ENCODE measurements at places on chromosomes 12 and 14.
A peak's percentile ranks its signal among the peaks of the same experiment; 100 is the strongest.

DNA sequence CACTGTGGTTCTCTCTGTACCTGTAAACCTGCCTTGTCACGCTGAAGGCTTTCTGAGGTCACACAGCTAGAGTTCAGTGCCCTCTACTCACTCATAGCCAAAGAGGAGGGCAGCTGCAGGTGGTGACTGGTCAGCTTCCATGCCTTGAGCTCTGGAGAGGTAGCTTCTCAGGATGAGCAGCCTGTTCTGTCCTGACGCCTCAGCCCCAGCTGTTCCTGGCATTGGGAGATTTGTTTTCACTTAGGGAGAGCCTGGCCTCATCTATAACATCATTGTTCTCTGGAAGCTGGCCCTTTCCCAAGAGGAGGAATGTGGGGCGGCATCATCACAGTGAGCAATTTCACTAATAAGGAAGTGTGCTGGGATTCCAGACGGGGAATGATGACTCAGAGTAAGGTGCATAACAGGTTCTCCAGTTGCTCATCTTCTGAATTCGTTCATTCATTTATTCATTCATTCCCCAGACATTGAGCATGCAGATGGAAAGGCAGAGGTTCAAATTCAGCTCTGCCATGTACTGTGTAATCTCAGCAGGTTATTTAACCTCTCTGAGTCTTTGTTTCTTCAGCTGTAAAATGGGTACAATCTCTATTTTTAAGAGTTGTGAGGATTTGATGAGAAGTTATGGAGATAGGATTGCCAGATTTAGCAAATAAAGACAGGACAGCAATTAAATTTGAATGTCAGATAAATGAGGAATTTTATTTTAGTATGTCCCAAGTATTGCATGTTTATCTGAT, 255.8 kb upstream of the CRY1 start:
- peak; percentile 98 for DNase-seq

DNA sequence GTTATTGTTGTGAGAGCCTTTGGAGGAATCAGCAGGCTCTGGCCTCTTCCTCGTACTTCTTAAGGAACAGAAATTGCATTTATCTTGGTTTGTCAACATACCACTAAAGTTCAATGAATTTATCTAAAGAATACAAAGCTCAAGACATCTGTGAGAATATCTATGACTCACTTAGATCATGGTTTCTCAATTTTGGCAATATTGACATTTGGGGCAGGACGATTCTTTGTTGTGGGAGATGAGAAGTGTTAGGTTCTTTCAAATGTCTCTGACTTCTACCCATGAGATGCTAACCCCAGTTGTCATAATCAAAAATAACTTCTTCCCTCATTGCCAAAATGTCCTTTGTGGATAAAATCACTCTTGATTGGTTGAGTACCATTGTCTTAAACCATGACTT, 1190.3 kb downstream of the GALC start:
- no peak for DNase-seq

DNA sequence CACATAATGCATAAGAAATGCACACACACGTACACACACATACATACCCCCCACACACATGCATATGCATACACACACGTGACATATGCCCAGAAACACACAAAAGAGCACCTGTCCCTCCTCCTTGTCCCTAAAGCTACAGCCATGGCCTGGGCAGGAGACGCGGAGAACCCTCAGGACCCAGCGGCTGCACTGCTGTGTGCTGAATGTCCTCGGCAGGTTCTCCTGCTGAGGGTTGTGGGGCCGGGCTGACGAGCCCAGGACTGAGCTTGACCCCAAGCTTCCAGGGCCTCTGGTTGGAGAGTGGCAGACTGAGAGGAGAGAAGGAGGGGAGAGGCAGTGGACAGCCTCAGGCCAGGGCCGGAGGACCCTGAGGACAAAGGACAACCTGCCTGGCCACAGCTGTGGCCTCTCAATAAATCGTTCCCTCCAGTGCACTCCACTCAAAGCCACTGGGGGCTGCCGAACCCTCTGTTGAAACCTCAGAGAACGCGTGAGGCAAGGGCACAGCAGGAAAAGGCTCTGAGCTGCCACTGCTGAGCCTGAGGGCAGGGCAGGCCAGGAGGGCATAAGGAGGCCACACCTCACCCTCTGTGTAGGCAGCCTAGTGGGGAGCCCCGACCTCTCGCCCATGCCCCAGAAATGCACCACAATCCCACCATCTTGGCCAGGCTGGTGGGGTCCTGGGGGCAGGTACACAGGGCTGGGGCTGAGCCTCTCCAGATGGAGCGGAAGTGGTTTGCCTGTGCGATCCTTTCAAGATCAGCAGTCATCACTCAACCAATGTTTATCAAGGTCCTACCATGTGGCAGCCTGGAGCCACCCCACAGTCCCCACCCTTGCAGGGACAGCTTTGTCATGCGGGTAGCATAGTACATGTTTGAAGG, 3.1 kb downstream of the CACNA2D4 start:
- DNase-seq = no peak

- peak; percentile 56 for DNase-seq
Observed at GRCh38 chr12:14950982-14951746, 10.2 kb downstream of the ARHGDIB start.

DNA sequence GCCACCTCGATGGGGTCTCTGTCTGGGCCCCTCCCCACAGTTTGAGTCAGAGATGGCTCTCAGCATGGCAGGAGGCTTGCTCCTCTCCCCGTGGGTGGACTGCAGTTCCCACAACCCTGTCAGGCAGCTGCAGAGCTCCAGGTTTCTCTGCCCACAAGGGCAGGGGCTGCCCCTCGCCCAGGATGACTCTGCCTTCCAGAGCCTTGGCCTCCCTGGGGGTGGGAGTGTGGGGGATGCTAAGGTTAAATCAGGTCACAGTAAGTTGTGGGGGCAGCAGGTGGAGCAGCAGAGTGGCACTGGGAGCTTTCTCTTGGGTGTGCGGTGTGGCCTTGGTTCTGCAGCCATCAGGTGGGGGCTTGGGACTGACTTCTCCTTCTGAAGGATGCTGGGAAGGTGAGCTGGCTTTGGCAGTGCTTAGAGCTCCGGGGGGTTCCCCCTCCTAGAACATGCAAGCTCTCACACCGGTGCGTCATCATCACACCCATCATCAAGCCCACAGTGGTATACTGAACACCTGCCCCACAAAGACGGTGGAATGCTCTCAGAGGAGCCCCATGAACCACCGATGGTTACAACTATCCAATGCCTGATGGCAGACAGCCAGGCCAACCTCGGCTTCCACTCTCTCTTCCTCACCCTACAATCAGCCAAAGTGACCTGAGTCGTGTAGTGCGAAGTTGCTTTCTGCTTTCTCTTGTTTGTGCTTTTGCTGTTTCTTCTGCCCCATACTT, 39.7 kb downstream of the ERH start:
- no peak for DNase-seq

DNA sequence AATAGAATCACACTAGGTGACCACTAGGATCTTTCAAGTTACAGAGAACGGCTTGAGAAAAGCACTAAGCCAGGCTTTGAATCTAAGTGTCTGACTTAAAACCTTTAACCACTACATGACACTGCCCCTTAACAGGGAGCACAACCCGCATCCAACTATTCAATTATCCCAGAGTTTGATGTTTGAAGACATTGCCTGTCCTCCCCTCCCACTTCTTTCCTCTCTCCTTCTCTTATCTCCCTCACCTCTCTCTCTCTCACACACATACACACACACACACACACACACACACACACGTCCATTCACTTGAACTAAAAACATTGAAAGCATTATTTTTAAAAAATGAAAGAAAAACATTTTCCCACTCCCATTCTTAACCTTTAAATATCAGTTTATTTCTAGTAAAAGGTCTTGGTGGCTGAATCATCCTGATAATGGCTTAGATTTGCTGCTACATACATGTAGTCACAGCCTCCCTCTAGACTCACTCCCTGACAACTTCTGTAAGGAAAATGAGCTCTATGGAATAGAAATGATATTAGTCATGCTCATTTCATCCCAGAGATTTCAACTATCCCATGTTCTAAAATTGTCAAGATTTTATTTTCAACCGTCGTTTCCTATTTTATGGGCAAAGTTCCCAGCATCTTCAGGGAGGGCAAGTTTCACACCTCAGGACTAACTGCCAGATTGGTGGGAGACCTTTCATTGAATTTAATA, 53.5 kb upstream of the RAP1B start:
- DNase-seq = no peak

GRCh38 chr12:1859643-1860042, 39.3 kb downstream of the LRTM2 start:
- no peak for DNase-seq

GRCh38 chr12:97167598-97167997, 260.5 kb downstream of the NEDD1 start:
- no peak for DNase-seq

DNA sequence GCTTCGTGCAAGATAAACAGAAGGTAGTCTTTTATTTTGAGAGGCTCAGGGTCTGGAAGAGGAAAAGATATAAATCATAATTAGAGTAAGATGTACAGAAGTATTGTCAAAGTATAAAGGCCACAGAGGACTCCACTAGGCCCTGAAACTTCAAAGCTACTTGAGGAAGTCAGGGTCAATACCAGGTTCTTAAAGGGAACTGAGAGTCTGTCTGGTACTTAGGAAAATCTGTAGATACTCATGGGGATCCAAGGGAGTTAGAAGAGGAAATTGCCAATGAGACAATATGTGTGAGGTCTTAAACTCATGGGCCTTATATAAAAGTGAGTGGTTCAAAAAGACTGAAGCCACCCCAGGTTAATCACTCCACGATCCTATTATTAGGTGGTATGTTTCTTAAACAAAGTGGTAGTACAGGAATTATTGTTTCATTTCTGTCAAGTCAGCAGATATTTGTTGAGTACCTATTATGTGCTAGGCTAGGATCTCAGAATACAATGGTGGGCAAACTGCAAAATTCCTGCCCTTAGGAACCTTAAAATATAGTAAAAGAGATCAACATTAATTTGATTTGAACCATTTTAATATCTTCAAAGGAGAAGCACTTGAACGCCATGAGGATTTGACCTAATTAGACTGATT, 314.6 kb downstream of the ADAMTS20 start:
- DNase-seq = no peak

GRCh38 chr14:69964841-69965240, 85.6 kb downstream of the SMOC1 start:
- no peak for DNase-seq

- no peak for DNase-seq
Observed at GRCh38 chr12:2475984-2476383, 318.8 kb upstream of the FKBP4 start.

GRCh38 chr14:100623961-100624360, 36.7 kb upstream of the BEGAIN start:
- DNase-seq = no peak
